ENCODE measurements at places on chromosomes 7 and 10.

DNA sequence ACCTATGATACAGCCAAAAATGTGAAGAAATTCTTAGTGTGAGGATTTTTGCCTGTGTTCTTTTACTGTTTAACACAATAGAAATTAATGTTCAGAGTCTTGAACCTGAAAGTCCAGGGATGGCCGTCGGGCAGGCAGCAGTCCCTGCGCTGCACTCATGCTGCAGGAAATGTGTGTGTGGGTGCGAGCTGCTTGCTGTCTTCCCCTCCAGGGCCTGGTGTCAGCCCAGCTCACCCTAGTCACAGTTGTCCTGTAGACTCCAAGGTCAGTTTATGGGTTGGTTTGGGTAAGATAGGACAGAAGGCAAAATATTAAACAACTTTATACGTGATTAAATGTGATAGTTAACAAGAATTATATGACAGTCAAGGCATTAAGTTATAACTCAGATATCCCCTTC, 78.7 kb downstream of the DYNC2I1 start:
- no peak for DNase-seq

- no peak for DNase-seq
Observed at GRCh38 chr7:73532224-73532623, 10.1 kb upstream of the BAZ1B start.

DNA sequence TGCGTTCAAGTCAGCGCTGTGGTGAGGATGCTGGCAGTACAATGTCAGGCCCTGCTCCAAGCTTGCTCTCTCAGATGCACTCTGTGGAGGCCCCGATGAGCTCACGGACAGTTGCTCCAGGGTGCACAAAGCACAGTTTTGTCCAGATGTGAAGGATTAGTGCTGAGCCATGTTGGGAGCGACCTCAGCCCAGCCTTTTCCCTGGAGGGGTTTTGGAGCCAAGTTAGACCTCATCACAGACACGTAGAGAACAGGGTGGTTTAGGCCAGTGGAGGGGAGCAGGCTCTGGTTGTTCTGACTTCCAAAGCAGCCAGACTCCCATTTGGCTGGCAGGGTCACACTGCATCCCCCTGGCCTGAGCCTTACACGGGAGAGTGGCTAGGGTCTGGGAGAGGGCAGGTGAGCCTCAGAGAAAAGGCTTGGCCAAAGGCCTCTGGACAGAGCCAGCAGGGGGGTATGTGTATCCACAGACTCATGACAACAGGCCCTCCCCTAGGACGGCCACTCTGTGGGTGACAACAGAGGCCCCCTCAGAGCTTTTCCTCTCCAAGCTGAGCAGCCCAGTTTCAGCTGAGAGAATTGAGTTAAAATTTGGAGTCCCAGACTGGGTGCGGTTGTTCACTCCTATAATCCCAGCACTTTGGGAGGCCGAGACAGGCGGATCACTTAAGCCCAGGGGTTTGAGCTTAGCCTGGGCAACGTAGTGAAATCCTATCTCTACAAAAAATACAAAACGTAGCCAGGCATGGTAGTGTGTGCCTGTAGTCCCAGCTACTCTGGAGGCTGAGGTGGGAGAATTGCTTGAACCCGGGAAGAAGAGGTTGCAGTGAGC, 4.7 kb downstream of the PLAC9 start:
- DNase-seq = peak; percentile 26

DNA sequence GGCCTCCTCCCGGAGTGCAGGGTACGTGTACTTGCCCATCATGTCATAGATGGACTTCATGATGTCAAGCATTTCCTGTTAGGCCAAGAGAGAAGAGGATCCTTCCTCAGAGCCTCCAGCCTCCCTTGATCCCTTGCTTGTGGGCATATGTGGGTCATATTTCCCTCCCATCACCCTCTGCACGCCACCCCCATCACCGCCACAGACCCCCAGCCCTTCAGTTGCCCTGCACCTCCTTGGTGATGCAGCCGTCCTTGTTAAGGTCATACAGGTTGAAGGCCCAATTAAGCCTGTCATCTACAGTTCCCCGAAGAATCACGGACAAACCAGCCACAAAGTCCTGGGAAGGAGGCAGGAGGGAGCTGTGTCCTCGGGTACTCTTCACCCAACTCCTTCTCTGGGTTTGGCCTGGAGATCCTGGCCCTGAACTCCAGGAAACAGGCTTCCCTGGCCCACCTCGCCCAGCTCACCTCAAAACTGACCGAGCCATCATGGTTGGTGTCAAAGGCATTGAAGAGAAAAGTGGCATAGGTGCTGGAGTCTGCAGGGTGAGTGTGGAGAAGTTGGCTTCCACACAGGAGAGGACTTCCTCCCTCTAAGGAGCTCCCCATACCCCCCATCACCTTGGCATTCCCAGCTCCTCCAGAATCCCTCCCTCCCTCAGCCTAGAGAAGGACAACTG, 9.8 kb upstream of the OGA start:
- DNase-seq = no peak

DNA sequence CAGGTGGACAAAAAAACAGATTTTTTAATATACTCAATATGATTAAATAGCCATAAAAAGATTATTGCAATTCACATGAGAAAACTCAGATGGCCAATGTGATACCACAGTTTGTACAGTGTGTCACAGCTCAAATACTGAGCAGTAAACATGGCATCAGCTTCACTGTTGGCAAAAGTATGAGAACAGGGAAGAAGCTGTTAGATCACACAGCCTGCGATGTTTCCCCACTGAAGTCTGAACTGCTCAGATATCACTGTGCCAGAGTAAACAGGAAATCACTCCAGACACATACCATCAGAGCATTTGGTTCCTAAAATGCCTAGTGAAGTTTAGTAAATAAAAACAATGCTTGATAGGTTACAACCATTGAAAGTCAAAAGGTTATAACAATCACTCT, 347.8 kb downstream of the ETV1 start:
- peak; percentile 26 for DNase-seq

GRCh38 chr10:126470991-126471390, 82.7 kb upstream of the ADAM12 start:
- no peak for DNase-seq
